ENCODE measurements at places on chromosomes 3 and 15. TPM values are rescaled to one million over a fixed set of nuclear protein-coding genes. Genes with fewer than 3 reads are reported as not detected.

- H3K27me3 ChIP-seq, result no peaks in the 10 kb centered on the region
- H3K36me3 ChIP-seq, result no peaks in the 10 kb centered on the region
- H3K4me1 ChIP-seq, result peaks cover 22% of the 10 kb centered on the region
- H3K4me3 ChIP-seq, result no peak overlapping the region
- no peak for DNase-seq
Measured at GRCh38 chr3:188133219-188133618, 20.7 kb upstream of the LPP start.

DNA sequence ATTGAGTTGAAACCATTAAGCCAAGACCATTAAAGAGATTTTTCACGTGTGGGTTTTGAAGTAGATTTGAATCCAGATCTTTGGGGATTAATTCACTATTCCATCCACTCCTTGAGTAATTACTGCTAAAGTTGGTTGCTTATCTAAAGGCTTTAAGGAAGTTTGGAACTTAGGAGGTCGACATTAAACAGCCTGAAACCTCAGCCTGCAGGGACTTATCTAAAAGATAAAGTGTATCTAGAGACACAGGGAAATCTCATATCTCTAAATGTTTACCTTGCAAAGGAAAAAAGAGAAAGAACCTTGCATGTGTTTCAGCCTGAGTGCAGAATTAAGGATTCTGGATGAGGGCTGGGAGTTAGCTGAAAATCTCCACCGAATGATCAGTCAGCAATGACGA lies 158.6 kb downstream of the MEIS2 start:
- no peaks in the 10 kb centered on the region for H3K27me3 ChIP-seq
- H3K4me1 ChIP-seq, result no peaks in the 10 kb centered on the region
- H3K36me3 ChIP-seq, result no peaks in the 10 kb centered on the region

- no peak for DNase-seq
- H3K36me3 ChIP-seq, result no peaks in the 10 kb centered on the region
- H3K27me3 ChIP-seq, result no peaks in the 10 kb centered on the region
- no peak overlapping the region for H3K4me3 ChIP-seq
Measured at GRCh38 chr3:146967783-146968182, 362.6 kb upstream of the PLSCR5 start.

Gene GHSR
- not detected for total RNA-seq

- DNase-seq, result no peak
- H3K4me3 ChIP-seq, result no peak overlapping the region
Measured at GRCh38 chr15:37984368-37984767, 49.9 kb downstream of the TMCO5A start.

- no peak overlapping the region for H3K4me3 ChIP-seq
- no peak for DNase-seq
- H3K27ac ChIP-seq, result no peak overlapping the region
Measured at GRCh38 chr15:48875241-48875960, 2.5 kb upstream of the EID1 start.
